ENCODE measurements at places on chromosomes 7 and 10. TPM values are rescaled to one million over a fixed set of nuclear protein-coding genes. Genes with fewer than 3 reads are reported as not detected.

DNA sequence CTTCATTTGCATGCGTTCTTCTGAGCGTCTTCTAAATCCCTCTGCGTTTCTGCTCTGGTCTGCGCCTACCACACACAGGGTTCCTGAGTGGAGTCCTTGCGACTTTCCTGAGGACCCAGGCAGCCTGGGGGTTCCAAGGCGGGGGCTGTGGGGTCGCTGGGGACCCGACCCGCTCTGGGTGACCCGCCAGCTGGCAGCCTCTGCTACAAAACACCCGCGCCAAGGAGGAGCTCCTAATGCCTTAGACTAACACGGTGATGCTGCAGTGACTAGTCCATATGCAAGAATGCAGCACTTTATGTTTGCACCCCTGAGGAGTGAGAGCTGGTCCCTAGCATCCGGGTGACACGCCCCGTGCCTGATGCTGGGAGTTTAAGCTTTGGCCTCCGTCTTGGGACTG is 367.0 kb upstream of the POM121L12 start:
- no peaks in the 10 kb centered on the region for H3K36me3 ChIP-seq
- H3K4me1 ChIP-seq = no peaks in the 10 kb centered on the region
- H3K27ac ChIP-seq = no peak overlapping the region
- no peak overlapping the region for H3K4me3 ChIP-seq
- H3K27me3 ChIP-seq = no peaks in the 10 kb centered on the region

- DNase-seq = no peak
- no peak overlapping the region for H3K27ac ChIP-seq
- no peak overlapping the region for H3K4me3 ChIP-seq
- H3K36me3 ChIP-seq = no peaks in the 10 kb centered on the region
Observed at GRCh38 chr7:150923196-150923595, 54.9 kb downstream of the KCNH2 start.

- DNase-seq = no peak
- no peaks in the 10 kb centered on the region for H3K27me3 ChIP-seq
- H3K27ac ChIP-seq = no peak overlapping the region
- no peak overlapping the region for H3K4me3 ChIP-seq
- no peaks in the 10 kb centered on the region for H3K4me1 ChIP-seq
Observed at GRCh38 chr7:29593459-29593858, 29.8 kb downstream of the PRR15 start.

- no peaks in the 10 kb centered on the region for H3K36me3 ChIP-seq
- H3K27ac ChIP-seq = no peak overlapping the region
- H3K27me3 ChIP-seq = no peaks in the 10 kb centered on the region
- H3K4me1 ChIP-seq = no peaks in the 10 kb centered on the region
- no peak for DNase-seq
Observed at GRCh38 chr7:48045195-48045765, 9.9 kb downstream of the C7orf57 start.

GPR37 gene
- 1.4 TPM for total RNA-seq

ASAH2 gene
- 1.7 TPM for total RNA-seq

ADAM12 gene
- 0.55 TPM for total RNA-seq

SORBS1 gene
- 16.6 TPM for total RNA-seq

DNA sequence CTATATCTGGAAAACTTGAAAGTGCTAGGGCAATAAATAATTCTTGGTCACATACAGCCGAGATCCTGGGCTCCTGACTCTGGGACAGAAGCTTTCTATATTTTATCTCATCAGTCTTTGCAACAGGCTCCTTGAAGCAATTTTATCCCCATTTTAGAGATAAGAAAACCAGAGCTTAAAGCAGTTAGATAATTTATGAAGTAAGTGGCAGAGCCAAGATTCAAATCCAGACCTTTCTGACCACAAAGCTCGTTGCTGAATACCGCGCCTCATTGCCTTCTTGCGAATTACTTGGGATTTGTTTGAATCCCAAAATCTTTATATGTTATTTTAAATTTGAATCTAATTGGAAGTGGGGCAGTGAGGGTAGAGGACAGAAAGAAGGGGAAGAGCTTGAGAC is 106.0 kb downstream of the TCF7L2 start:
- no peak overlapping the region for H3K27ac ChIP-seq
- no peaks in the 10 kb centered on the region for H3K27me3 ChIP-seq
- H3K4me1 ChIP-seq = peaks cover 17% of the 10 kb centered on the region
- no peak for DNase-seq

- no peak overlapping the region for H3K27ac ChIP-seq
- peaks cover 6% of the 10 kb centered on the region for H3K4me1 ChIP-seq
- no peaks in the 10 kb centered on the region for H3K36me3 ChIP-seq
- DNase-seq = peak; percentile 28
- H3K27me3 ChIP-seq = no peaks in the 10 kb centered on the region
Observed at GRCh38 chr7:31368620-31369019, 28.1 kb upstream of the NEUROD6 start.

GRCh38 chr10:48625826-48626134 is 20.9 kb upstream of the ARHGAP22 start:
- H3K4me1 ChIP-seq = no peaks in the 10 kb centered on the region
- no peak overlapping the region for H3K4me3 ChIP-seq
- H3K27ac ChIP-seq = no peak overlapping the region
- H3K27me3 ChIP-seq = no peaks in the 10 kb centered on the region
- no peaks in the 10 kb centered on the region for H3K36me3 ChIP-seq
- no peak for DNase-seq

DNA sequence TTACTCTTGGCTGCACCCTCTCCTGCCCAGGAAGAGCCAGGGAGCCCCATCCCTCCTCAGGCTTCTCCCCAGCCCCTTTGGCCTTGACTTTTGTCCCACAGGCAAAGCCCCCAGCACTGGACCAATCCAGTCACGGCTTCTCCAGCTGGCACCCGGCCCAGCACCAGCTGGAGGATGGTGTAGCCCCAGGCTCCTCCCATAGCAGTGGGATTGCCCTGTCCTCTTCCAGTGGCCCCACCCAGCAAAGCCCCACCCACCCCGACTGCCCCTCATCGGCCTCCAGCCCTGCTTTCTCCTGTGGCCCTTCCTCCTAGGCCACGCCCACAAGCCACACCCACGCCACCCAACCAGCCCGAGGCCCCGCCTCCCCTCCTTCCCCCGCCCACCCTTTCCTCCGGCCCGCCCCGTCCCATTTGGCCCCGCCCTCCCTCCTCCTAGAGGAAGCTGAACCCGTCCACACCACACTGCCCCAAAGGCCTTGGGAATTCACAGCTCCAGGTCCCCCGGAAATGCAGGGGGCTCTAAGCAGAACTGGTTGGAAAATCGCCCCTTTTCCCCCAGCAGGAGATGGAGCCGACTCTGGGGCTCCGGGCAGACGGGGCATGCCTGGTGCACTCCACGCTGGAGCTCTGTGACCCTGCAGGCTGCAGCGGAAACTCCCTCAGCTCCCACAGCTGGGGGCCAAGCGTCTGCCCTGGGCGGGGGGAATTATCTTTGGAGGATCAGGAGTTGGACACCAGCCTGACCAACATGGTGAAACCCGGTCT is 25.2 kb downstream of the GET4 start:
- H3K4me1 ChIP-seq = peaks cover 4% of the 10 kb centered on the region
- H3K36me3 ChIP-seq = no peaks in the 10 kb centered on the region
- DNase-seq = peak; percentile 76
- no peak overlapping the region for H3K27ac ChIP-seq
- H3K27me3 ChIP-seq = no peaks in the 10 kb centered on the region

MRLN gene
- total RNA-seq = 1.3 TPM

ZC3HAV1L gene
- 1.2 TPM for total RNA-seq

- no peak overlapping the region for H3K4me3 ChIP-seq
- H3K27me3 ChIP-seq = no peaks in the 10 kb centered on the region
- no peak for DNase-seq
- H3K27ac ChIP-seq = peak overlapping the region; percentile 76
- H3K36me3 ChIP-seq = no peaks in the 10 kb centered on the region
Observed at GRCh38 chr10:24344695-24345463, 135.9 kb downstream of the KIAA1217 start.

DNA sequence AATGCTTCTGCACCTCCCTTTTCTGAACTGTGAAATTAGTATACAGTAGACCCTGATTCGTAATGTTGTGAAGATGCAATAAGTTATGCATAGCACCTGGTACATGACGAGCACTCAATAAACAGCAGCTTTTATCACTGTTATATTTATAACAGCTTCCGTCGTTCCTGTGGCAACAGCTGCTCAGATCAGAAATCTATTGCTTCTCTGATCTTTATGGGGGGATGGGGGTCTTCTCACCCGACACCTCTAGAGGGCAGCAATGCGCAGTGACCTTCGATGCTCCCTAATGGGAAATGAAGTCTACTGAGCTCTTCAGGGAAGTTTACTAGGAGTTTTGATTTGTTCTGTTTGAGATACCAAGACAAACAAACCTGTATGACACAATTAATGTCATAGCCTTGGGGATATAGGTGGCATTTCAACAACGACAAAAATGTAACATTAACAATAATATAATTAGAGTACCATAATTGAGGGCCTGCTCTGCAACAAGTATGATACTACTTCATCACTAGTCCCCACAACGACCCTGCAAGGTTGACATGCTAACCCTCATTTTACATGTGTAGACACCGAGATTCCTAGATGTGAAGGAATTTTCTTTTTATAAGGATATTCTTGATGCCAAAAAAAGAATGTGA is 289.6 kb downstream of the SFMBT2 start:
- no peaks in the 10 kb centered on the region for H3K4me1 ChIP-seq
- no peak for DNase-seq
- no peak overlapping the region for H3K27ac ChIP-seq
- no peaks in the 10 kb centered on the region for H3K27me3 ChIP-seq
- H3K36me3 ChIP-seq = no peaks in the 10 kb centered on the region

AIMP2 gene
- 15.7 TPM for total RNA-seq

DNA sequence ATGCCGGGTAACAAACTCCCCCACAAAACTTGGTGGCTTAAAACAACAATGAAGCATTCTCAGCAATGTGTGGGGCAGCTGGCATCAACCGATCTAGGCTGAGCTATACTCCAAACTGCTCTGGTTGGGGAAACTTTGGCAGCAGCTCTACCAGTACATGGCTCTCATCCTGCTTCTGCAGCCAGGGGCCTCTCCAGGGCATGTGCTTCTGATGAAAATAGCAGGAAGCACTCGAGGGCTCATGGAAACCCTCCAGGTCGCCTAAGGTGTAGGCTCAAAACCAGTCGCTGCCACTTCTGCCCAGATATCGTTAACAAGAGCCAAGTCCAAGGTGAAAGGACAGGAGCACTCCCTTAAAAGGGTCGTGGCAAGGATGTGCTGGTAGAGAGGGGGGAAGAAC is 134.1 kb downstream of the TEX36 start:
- H3K4me3 ChIP-seq = no peak overlapping the region
- no peaks in the 10 kb centered on the region for H3K4me1 ChIP-seq
- no peak for DNase-seq
- H3K27ac ChIP-seq = no peak overlapping the region

DNA sequence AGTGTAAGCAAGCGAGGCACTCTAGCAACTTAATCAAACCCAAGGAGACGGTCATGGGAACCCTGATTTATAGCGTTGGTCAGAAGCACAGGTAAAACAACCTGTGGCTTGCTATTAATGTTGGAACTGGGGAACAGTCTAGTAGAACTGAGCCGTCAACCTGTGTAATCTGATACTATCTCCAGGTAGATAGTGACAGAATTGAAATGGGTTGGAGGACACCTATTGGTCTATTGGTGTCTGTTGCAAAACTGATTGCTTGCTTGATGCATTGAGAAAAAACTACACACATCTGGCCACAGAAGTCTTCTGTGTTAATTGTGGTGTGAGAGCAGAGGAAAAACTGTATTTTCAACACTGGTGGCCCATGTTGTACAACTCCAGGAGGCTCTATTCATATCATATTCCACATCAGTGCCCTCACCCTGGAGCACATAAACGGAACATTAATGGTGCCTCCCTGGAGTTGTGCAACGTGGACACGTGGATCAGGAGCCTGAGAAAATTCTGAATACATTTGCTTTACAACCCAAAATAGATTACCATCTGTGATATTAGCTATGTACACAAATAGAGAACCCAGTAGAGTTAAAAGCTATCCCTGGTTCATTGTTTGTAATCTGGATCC is 112.2 kb downstream of the MYO3A start:
- no peaks in the 10 kb centered on the region for H3K36me3 ChIP-seq
- H3K4me3 ChIP-seq = no peak overlapping the region
- no peak for DNase-seq
- H3K27ac ChIP-seq = no peak overlapping the region
- H3K4me1 ChIP-seq = no peaks in the 10 kb centered on the region

GRCh38 chr10:21599582-21599981 is 65.5 kb downstream of the MLLT10 start:
- no peaks in the 10 kb centered on the region for H3K27me3 ChIP-seq
- no peak for DNase-seq
- no peak overlapping the region for H3K27ac ChIP-seq
- H3K4me1 ChIP-seq = no peaks in the 10 kb centered on the region
- H3K36me3 ChIP-seq = no peaks in the 10 kb centered on the region

- H3K27ac ChIP-seq = no peak overlapping the region
- no peaks in the 10 kb centered on the region for H3K27me3 ChIP-seq
- no peaks in the 10 kb centered on the region for H3K4me1 ChIP-seq
Observed at GRCh38 chr7:149133028-149133710, 7.0 kb upstream of the ZNF425 start.

DNA sequence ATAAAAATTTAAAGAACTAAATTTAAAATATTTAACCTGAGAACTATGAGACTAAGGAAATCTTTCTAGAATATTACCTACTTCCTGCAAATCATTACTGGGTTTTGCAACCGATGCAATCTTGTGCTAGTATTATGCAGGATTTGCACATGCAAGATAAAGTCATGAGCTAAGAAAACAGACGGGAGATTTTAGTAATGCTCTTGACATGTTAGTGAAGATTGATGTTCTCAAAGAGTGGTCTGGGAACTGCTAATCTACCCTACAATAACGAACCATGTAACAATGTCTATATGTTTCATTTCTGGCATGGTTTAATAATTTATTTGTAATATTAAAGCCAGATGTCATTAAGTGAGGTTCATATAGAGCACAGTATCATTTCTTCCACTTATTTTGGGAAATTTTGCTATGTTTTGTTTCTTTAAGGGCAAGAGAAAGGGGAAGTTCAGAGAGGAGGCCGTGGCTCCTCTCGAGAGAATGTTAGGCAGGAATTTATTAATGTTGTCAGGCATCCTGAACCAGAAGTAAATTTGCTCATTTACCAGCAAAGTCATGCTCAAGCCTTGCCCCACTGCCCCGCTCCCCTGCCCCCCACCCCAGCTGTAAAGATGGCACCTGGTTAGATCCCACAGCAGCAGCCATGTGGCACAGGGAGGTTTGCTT is 22.8 kb downstream of the LRRC17 start:
- H3K27ac ChIP-seq = no peak overlapping the region
- DNase-seq = no peak
- H3K27me3 ChIP-seq = no peaks in the 10 kb centered on the region
- H3K4me1 ChIP-seq = peaks cover 6% of the 10 kb centered on the region

NUDT13 gene
- total RNA-seq = 1.8 TPM

ZNF239 gene
- 3.3 TPM for total RNA-seq

STEAP1B gene
- not detected for total RNA-seq

TAS2R41 gene
- total RNA-seq = not detected

ANKRD61 gene
- not detected for total RNA-seq

PRDX3 gene
- 32.8 TPM for total RNA-seq

- no peaks in the 10 kb centered on the region for H3K36me3 ChIP-seq
- peaks cover 16% of the 10 kb centered on the region for H3K4me1 ChIP-seq
- peak within 1 kb of the TSS; percentile 48 for H3K27ac ChIP-seq
- H3K27me3 ChIP-seq = no peaks in the 10 kb centered on the region
Observed at GRCh38 chr10:22714479-22715289, at the start of gene PIP4K2A. TSS of gene PIP4K2A (minus strand) at chr10:22714578. CDS start at chr10:22714326, 252 bp downstream.

SPDYE3 gene
- not detected for total RNA-seq
